ENCODE measurements at places on chromosomes 16 and 17. TPM values are rescaled to one million over a fixed set of nuclear protein-coding genes. Genes with fewer than 3 reads are reported as not detected.

The HOXB2 gene
- 5.4 TPM for total RNA-seq

The UNC13D gene
- 28.0 TPM for total RNA-seq

The CA4 gene
- 2.3 TPM for total RNA-seq

The MYH13 gene
- total RNA-seq: not detected

The OR3A1 gene
- not detected for total RNA-seq

The ZNF688 gene
- total RNA-seq: 16.1 TPM

The TOX3 gene
- not detected for total RNA-seq

The CD79B gene
- 1.1 TPM for total RNA-seq

The RSKR gene
- 4.7 TPM for total RNA-seq

The KRT39 gene
- total RNA-seq: not detected

The FOXN1 gene
- total RNA-seq: not detected

The SMIM36 gene
- not detected for total RNA-seq

The GRIN2A gene
- 7.6 TPM for total RNA-seq

The VASN gene
- 21.3 TPM for total RNA-seq

The NUTF2 gene
- 68.2 TPM for total RNA-seq

The KRTAP4-9 gene
- not detected for total RNA-seq

The HS3ST3A1 gene
- 5.6 TPM for total RNA-seq

The RUNDC3A gene
- total RNA-seq: 2.1 TPM

The RHBDL1 gene
- 2.9 TPM for total RNA-seq

The FOXC2 gene
- 2.6 TPM for total RNA-seq

The SALL1 gene
- 3.6 TPM for total RNA-seq

The PTGES3L gene
- 35.8 TPM for total RNA-seq

The FAM222B gene
- 19.6 TPM for total RNA-seq

The ABCC11 gene
- 0.09 TPM for total RNA-seq

The CDRT15L2 gene
- total RNA-seq: not detected

The DUS2 gene
- 7.7 TPM for total RNA-seq

The MAPT gene
- total RNA-seq: 6.9 TPM

The CNTD1 gene
- total RNA-seq: not detected

The CPHXL2 gene
- not detected for total RNA-seq

The FSCN2 gene
- 0.63 TPM for total RNA-seq

The AOC2 gene
- 0.49 TPM for total RNA-seq

The SETD6 gene
- 12.4 TPM for total RNA-seq

The BRIP1 gene
- 0.41 TPM for total RNA-seq

The DGKE gene
- total RNA-seq: 4.7 TPM

The MEOX1 gene
- 4.2 TPM for total RNA-seq

The PRKCA gene
- 6.9 TPM for total RNA-seq

The NPIPA3 gene
- 0.97 TPM for total RNA-seq

The NPIPB2 gene
- 6.2 TPM for total RNA-seq

The SKAP1 gene
- total RNA-seq: not detected

The TM4SF5 gene
- total RNA-seq: not detected

The NOXO1 gene
- total RNA-seq: not detected

The CIITA gene
- 5.3 TPM for total RNA-seq

The EVI2B gene
- 5.8 TPM for total RNA-seq

The ZSCAN10 gene
- not detected for total RNA-seq

Measured in right cardiac atrium (tissue), 5 donors.